Natural killer cell (primary cell): ENCODE measurements at places on chromosomes 4 and X. TPM values are rescaled to one million over a fixed set of nuclear protein-coding genes. Genes with fewer than 3 reads are reported as not detected.

DNA sequence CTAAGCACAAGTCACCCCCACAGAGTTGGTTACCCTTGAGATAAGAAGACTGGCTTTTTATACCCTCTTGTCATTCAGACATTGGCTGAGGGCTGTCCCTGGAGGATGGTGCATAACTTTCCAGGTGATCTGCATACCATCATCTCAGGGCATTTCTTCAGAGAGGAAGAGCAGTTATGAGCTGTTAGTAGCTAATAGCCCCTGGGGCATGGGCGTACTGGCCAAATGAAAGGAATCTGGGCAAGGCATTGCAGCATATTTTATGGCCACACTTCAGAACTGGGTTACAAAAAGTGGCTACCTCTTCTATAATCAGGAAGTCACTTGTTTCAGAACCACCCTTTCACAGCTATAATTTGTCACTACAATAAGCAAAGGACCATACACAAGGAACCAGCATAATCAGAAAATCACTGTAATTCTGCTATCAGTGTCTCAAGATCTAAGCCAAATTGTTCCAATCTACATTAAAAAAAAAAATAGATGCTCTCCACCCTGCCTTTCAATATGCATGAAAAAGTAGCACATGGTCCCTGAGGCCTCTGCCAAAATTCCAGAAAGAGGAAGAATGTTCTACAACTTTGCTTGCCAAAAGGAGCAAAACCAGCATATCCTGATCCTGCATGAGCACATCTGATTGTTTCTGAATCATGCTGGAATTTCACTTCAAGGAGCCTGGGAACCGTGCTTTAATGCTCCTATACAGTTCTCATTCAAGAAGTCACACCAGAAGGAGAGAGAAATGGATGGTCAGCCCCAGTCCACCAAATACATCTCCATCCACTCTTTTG, 92.0 kb downstream of the TMEM144 start:
- H3K4me1 ChIP-seq = no peaks in the 10 kb centered on the region
- no peak overlapping the region for H3K27ac ChIP-seq
- DNase-seq = no peak

- no peaks in the 10 kb centered on the region for H3K4me1 ChIP-seq
- no peak overlapping the region for H3K4me3 ChIP-seq
- no peak for DNase-seq
- H3K27me3 ChIP-seq = no peaks in the 10 kb centered on the region
- H3K36me3 ChIP-seq = no peaks in the 10 kb centered on the region
These were observed 64.0 kb downstream of the RASGEF1B start for GRCh38 chr4:81407726-81408125.

Gene TEX11
- total RNA-seq = not detected

DNA sequence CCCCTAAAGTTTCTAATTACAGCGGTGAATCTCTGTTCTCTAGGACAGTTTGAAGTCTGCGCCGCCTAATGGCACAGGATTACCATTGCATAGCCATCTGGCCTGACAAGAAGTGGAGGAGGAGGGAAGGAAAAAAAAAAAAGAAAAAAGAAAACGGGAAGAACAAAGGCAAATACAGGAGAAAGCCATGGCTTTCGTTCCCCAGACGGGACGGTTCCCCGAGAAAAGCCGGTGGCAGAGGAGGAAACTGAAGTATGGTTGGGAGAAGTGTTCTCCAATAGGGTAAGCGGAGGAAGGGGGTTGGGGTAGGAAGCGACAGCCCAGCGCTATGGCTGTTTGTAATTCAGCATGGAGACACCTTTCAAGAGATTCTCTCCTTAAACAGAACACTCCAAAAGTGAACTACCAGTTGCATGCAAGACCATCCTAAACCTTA, 80.8 kb downstream of the HMGN5 start:
- peaks cover 9% of the 10 kb centered on the region for H3K4me1 ChIP-seq
- peak; percentile 66 for DNase-seq
- peak overlapping the region; percentile 82 for H3K4me3 ChIP-seq
- no peaks in the 10 kb centered on the region for H3K36me3 ChIP-seq
- H3K27ac ChIP-seq = no peak overlapping the region

Gene KCND1
- 3.6 TPM for total RNA-seq

Gene FAM53A
- total RNA-seq = 2.3 TPM

Gene MAGEA12
- not detected for total RNA-seq

DNA sequence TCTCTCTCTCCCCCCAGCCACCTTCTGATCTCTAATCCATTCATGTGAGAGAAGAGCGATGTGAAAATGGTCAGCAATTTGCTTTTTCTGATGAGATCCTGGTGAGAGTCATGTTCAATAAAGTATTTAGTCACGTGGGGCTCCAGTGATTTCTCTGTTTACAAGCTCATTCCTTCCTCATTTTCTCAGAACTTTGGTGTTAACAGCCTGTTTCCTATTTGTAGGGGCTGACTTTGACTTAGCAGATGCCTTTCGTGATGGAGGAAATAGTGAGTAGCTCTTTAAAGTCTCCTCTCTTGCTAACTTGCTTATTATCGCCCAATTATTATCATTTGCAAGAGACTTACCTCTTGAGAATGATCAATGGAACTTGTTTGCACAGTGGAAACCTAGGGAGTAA, 72.6 kb upstream of the CD99 start:
- no peaks in the 10 kb centered on the region for H3K27me3 ChIP-seq
- no peak overlapping the region for H3K27ac ChIP-seq
- peaks cover 40% of the 10 kb centered on the region for H3K36me3 ChIP-seq

GRCh38 chr4:70571772-70572171, 20.3 kb upstream of the AMBN start:
- no peak overlapping the region for H3K4me3 ChIP-seq
- H3K36me3 ChIP-seq = no peaks in the 10 kb centered on the region
- H3K27ac ChIP-seq = no peak overlapping the region
- peaks cover 2% of the 10 kb centered on the region for H3K27me3 ChIP-seq
- no peaks in the 10 kb centered on the region for H3K4me1 ChIP-seq

Gene BMP15
- not detected for total RNA-seq

Gene CENPVL3
- not detected for total RNA-seq

Gene MAOA
- total RNA-seq = 0.05 TPM

Gene CENPI
- total RNA-seq = 1.6 TPM

DNA sequence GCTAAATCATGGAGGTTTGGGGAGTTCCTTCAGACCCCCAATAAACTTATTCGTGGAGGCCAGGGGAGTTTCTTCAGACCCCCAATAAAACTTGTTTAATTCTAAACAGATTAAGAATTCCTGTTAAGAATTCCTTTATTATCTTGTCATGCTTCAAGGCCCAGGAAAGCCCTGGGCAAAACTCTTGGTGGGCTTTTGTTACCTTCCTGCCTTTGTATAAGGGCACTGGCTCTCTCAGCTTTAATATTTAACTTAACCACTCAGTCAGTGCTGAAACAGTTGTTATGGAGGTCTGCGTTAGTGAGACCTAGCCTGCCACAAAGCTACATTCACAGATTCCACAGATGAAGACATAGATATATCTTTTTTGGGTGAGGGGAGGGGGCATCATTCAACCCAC, 29.0 kb upstream of the LGI2 start:
- H3K4me1 ChIP-seq = no peaks in the 10 kb centered on the region
- H3K36me3 ChIP-seq = no peaks in the 10 kb centered on the region
- H3K27ac ChIP-seq = no peak overlapping the region

GRCh38 chrX:153412746-153413720, 1.8 kb downstream of the ZFP92 start:
- no peaks in the 10 kb centered on the region for H3K27me3 ChIP-seq
- no peak for DNase-seq
- H3K36me3 ChIP-seq = no peaks in the 10 kb centered on the region
- no peak overlapping the region for H3K4me3 ChIP-seq

- H3K27me3 ChIP-seq = no peaks in the 10 kb centered on the region
- H3K4me1 ChIP-seq = peaks cover 3% of the 10 kb centered on the region
- DNase-seq = no peak
- H3K27ac ChIP-seq = no peak overlapping the region
- no peak overlapping the region for H3K4me3 ChIP-seq
These were observed 13.2 kb upstream of the SH3TC1 start for GRCh38 chr4:8185930-8186329.

- H3K27me3 ChIP-seq = no peaks in the 10 kb centered on the region
- H3K27ac ChIP-seq = no peak overlapping the region
- H3K36me3 ChIP-seq = no peaks in the 10 kb centered on the region
These were observed 123.6 kb downstream of the PDHA2 start for GRCh38 chr4:95963456-95963855.

GRCh38 chrX:40154853-40155588, 57.3 kb upstream of the BCOR start:
- no peak for DNase-seq
- peaks cover 51% of the 10 kb centered on the region for H3K4me1 ChIP-seq
- no peak overlapping the region for H3K27ac ChIP-seq
- no peaks in the 10 kb centered on the region for H3K27me3 ChIP-seq
- H3K36me3 ChIP-seq = no peaks in the 10 kb centered on the region
- H3K4me3 ChIP-seq = peak overlapping the region; percentile 31

Gene AFM
- total RNA-seq = not detected

GRCh38 chrX:141975839-141976238, 72.1 kb downstream of the MAGEC1 start:
- DNase-seq = no peak
- H3K36me3 ChIP-seq = no peaks in the 10 kb centered on the region
- no peak overlapping the region for H3K4me3 ChIP-seq
- no peak overlapping the region for H3K27ac ChIP-seq

GRCh38 chr4:114076899-114077570, 97.6 kb upstream of the ARSJ start:
- H3K4me3 ChIP-seq = no peak overlapping the region
- H3K36me3 ChIP-seq = no peaks in the 10 kb centered on the region
- H3K4me1 ChIP-seq = no peaks in the 10 kb centered on the region
- DNase-seq = no peak

GRCh38 chr4:30094887-30095286, 625.3 kb upstream of the PCDH7 start:
- no peaks in the 10 kb centered on the region for H3K27me3 ChIP-seq
- H3K36me3 ChIP-seq = no peaks in the 10 kb centered on the region
- no peak for DNase-seq
- no peak overlapping the region for H3K27ac ChIP-seq
- no peak overlapping the region for H3K4me3 ChIP-seq

DNA sequence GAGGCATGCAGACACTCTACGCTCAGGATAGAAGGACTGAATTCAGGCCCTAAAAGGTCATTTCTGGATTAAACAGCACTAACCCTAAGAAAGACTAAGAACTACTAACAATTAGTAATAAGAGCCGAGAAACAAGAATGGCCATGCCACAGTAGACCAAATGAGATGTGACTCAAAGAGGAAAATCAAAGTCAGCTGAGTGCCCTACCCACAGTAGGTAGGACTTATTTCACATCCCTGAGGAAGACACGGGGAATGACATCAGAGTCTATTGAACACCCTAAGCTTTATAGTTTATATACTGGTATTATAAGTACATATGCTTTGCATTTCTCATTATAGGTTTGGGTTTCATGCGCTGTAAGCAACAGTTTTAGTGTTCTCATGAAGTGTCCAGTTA, 2.7 kb upstream of the ARSJ start:
- H3K4me3 ChIP-seq = no peak overlapping the region
- H3K36me3 ChIP-seq = no peaks in the 10 kb centered on the region
- DNase-seq = no peak
- peaks cover 14% of the 10 kb centered on the region for H3K4me1 ChIP-seq
- no peak overlapping the region for H3K27ac ChIP-seq
- peaks cover 3% of the 10 kb centered on the region for H3K27me3 ChIP-seq

GRCh38 chrX:17634542-17635207, 102.6 kb upstream of the SCML1 start:
- H3K36me3 ChIP-seq = no peaks in the 10 kb centered on the region
- no peaks in the 10 kb centered on the region for H3K27me3 ChIP-seq
- H3K27ac ChIP-seq = no peak overlapping the region
- no peak for DNase-seq

Gene CLDN34
- not detected for total RNA-seq

DNA sequence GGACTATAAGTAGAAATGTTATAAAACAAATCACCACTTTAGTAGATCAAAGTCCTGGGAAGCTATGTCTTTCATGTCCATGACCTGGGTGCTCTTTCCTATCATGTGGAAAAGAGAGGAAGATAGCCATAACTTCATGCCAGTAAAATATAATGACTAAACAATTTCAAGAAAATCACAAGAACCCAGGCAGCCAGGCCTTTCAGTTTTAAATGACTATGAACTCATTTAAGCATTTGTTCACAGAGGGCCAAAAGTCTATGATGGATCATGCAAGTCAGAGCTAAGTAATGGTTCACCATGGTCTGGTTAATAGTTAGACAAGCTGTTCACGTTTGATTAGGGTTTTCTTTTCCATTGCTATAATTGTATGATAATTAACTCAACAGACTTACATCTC, 155.8 kb downstream of the PPARGC1A start:
- no peak for DNase-seq
- H3K4me1 ChIP-seq = no peaks in the 10 kb centered on the region
- no peak overlapping the region for H3K4me3 ChIP-seq
- H3K27ac ChIP-seq = no peak overlapping the region
- H3K27me3 ChIP-seq = no peaks in the 10 kb centered on the region

GRCh38 chr4:154123897-154124296, 335.0 kb upstream of the SFRP2 start:
- no peak overlapping the region for H3K4me3 ChIP-seq
- no peak overlapping the region for H3K27ac ChIP-seq
- no peak for DNase-seq
- H3K27me3 ChIP-seq = no peaks in the 10 kb centered on the region

Gene CPLX1
- not detected for total RNA-seq

DNA sequence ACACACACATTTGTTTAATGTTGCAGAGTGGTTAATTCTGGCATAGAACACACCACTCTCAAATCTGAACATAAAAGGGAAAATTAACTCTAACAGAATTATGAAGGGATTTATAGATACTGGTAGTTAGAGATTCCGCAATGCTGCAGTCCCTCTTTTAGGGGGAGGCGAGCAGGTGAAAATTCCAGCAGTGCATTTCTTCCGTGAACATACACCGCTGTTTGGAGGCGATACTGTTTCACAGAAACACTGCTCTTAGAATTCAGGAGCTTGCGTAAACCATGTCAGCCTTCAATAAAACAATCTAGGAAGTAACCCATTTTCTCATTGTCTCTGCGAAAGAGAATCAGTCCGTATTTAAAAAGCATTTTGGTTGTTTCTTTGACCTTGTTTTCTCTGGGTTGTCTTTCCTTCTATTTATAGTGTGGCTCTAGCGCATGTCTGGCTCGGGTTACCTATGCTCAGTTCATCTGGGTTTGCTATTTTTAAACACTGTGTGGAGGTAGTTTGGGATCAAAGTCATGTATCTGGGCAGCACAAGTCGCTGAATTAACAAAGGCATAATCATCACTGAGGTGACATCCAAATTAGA, 90.4 kb downstream of the GPAT3 start:
- no peaks in the 10 kb centered on the region for H3K36me3 ChIP-seq
- no peak overlapping the region for H3K4me3 ChIP-seq
- DNase-seq = no peak
- no peak overlapping the region for H3K27ac ChIP-seq

Gene SCML1
- 6.9 TPM for total RNA-seq

DNA sequence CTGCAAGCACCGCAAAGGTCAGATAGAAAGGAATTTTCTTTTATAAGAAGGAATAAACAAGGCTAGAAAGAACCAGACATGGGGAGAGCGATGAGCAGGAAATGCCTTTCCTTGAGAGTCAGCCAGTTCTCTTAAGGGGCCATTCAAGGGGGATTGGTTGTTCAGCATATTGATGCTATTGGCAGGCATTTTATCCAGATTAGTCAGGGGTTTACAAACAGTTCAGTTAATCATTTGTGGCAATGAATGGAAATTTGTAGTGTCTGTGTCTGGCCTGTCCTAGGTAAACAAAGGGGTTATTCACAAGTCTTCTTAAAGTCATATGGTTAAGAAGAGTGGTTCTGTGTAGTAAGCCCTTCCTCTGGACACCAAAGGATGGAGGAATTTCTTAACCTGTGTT, 184.7 kb upstream of the FRMPD4 start:
- H3K36me3 ChIP-seq = no peaks in the 10 kb centered on the region
- H3K4me3 ChIP-seq = no peak overlapping the region
- DNase-seq = no peak
- H3K27me3 ChIP-seq = no peaks in the 10 kb centered on the region
